NCI-H2081 (cell line): ENCODE measurements at places on chromosomes 12 and 14.
A peak's percentile ranks its signal among the peaks of the same experiment; 100 is the strongest.

GRCh38 chr12:122036153-122036552 is 14.5 kb downstream of the BCL7A start:
- DNase-seq = no peak

GRCh38 chr12:107105410-107105703 is 12.0 kb upstream of the CRY1 start:
- no peak for DNase-seq

DNA sequence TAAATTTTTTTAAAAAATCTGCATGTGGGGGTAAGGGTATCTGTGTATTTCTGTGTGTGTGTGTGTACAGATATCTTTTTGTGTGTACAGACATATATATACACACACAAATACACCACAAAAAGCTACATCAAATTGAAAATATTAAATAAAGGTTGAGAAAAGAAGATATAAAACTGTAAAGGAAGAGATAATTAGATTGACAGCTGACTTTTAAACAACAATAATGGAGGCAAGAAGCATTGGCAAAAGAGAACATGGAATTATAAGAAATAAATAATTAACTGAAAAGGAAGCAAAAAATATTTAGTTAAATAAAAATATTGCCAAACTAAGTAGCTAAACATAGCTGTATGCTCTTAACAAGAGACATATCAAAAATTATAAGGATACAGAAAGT is 291.4 kb downstream of the FSCB start:
- DNase-seq = no peak

DNA sequence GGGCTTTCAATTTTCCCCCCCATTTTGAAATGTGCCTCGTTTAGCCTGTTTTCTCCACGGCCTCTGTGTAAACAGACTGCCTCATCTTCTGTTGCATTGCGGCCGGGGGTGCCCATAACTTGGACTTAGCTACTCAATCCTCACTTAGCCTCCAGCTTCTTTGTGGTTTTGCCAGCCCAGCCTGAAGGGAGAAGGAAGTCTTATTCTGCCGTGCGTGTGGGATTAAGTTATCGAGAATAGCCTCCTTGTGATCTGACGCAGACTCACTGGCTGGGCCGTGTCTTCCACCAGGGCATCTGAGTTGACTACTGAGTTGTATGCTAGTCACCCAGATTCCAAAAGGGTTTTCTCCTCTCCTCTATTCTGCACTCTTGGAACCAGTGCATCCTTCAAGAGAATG is 8.1 kb downstream of the PRKAB1 start:
- no peak for DNase-seq

- no peak for DNase-seq
Observed at GRCh38 chr14:91005716-91006115, 54.7 kb downstream of the RPS6KA5 start.

GRCh38 chr14:99460793-99461192 is 19.9 kb downstream of the SETD3 start:
- DNase-seq = no peak

DNA sequence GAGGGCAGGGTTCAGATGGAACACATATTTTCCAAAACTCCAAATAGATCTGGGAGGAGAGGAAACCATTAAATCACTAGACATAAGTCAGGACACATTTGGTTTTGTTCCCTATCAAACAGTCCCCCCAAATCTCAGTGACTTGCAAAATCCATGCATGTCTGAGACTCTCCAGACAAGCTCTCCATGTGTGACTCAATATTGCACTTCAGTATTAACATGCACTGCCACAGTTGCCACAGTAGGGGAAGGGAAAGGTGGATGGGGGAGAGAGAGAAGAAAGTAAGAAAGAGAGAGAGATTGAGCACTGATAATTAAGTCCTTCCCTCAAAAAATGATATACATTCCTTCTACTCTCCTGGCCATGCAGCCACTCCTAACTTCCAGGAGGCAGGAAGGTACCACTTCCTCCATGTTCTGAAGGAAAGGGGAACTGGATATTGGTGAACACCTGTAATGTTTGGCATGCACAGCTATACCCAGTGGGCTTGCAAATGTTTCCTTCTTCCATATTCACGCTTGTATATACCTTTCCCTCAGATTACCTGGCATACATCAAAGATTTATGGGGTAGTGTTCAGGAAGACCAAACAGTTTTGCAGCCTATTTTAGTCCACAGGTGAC is 310.0 kb downstream of the ZFP36L1 start:
- no peak for DNase-seq

DNA sequence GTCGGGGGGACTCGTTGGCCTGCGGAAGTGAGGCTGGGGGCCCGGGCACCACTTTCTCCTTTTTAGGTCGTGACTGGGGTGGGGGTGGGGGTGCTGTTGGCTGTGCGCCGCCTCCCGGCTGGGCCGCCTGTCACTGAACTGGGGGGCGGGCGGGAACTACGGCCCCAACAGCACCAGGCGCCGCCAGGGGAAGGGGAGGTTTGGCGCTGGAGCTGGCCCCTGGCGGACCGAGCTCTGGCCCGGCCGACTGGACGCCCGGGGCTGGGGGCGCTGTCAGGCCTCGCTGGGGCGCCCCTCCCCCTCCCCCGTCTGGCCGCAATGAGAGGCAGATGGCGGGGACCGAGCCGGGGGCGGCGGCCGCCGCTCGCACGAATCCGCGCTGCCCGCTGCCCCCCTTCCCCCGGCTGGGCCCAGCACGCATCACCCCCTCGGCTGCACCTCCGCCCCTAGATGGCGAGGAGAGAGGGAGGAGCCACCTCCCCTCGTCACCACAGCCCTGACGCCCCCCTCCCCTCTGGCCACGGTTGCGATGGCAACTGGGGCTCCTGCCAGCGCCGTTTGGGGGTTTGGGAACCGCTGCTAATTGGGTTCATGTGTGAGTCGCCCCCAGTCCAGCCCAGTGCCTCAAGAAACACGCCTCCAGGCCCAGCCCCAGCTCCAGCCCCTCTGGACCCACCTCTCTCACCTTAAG is 723 bp downstream of the NFATC4 start:
- peak; percentile 52 for DNase-seq

DNA sequence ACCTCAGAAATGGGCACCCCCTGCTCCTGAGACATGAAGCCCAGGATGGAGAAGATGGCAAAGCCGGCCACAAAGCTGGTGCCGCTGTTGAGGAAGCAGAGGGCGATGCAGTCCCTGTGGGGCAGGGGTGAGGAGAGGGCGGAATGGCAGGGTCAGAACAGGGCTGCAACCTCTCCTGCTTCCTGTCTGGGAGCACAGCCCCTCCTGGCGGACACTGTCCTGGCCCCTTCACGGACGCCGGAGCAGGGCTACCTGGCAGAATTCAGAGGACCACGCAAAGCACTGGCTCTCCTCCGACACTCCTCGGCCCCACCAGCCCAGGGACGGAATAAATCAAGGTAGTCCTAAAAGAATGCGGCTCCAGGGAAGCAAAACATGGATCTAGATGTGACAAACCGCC is 12.4 kb upstream of the SLC6A12 start:
- DNase-seq = no peak

DNA sequence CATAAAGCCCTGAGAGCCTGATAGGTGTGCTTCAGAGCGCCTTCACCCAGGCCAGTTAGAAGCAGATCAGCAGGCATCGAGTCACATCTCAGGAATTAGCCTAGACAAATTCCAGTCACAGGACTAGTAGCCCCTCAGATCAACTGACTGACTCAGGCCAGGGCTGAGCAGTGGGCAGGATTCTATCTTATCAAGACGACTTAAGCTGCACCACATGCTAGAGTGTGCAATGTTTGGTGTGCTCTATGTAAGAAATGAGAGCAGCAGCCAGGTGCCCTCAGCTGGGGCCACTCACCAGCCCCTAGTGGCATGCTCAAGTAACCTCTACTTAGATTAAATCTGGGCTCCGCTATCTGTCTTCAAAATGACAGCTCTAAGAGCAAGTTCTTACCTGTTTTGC is 19.7 kb upstream of the NGB start:
- DNase-seq = no peak

GRCh38 chr14:66101662-66102061 is 384.5 kb upstream of the CCDC196 start:
- DNase-seq = no peak

GRCh38 chr14:67820428-67820971 is 921 bp downstream of the RAD51B start:
- DNase-seq = peak; percentile 18

GRCh38 chr12:129701631-129702101 is 202.2 kb downstream of the TMEM132D start:
- DNase-seq = no peak

- DNase-seq = no peak
Observed at GRCh38 chr12:130449291-130449690, 111.6 kb downstream of the PIWIL1 start.

- no peak for DNase-seq
Observed at GRCh38 chr12:21683115-21683514, 25.5 kb upstream of the LDHB start.

DNA sequence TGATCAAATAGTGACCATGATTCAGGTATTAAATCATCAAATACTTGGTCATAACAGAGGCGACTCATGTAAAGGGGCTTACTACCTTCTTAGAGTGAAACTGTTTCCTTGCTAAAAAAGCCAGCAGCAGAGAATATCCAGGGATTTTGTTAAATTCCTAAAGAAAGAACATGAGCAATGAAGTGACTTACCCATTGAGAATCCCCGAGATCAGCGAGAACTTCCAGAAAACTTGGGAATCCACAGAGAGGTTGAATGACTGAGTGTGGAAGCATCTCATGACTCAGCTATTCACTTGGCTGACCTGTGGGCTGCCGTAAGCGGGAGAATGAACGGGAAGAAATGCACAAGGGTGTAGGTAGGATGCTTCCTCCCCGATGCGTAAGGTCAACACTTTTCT is 85.3 kb upstream of the KCNA1 start:
- DNase-seq = no peak

DNA sequence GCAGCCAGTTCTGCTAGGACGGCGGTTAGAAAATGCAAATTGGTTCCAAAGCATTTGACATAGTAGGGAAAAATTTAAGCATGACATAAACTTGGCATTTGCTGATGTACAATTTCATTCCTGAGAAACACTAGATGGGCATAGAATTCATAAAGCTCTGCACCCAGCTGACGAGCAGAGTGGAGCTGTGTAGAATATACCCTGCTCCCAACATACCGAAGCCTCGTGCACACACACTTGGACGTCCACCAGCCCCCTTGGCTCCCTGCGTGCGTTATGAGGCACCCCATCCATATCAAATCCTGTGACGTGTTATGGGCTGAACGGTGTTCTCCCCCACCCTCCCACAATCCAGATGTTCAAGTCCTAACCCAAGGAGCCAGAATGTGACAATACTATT is 65.4 kb downstream of the CLMN start:
- no peak for DNase-seq

GRCh38 chr12:82596483-82596882 is 90.2 kb upstream of the TMTC2 start:
- peak; percentile 90 for DNase-seq

- DNase-seq = no peak
Observed at GRCh38 chr14:63513756-63514155, 29.4 kb downstream of the PPP2R5E start.
